Stimulated activated CD4-positive, alpha-beta T cell treated with anti-CD3 and anti-CD28 coated beads, TNF-alpha, amount 100 ng/mL, for 24 hours (primary cell): ENCODE measurements at places on chromosomes 7 and 10.

DNA sequence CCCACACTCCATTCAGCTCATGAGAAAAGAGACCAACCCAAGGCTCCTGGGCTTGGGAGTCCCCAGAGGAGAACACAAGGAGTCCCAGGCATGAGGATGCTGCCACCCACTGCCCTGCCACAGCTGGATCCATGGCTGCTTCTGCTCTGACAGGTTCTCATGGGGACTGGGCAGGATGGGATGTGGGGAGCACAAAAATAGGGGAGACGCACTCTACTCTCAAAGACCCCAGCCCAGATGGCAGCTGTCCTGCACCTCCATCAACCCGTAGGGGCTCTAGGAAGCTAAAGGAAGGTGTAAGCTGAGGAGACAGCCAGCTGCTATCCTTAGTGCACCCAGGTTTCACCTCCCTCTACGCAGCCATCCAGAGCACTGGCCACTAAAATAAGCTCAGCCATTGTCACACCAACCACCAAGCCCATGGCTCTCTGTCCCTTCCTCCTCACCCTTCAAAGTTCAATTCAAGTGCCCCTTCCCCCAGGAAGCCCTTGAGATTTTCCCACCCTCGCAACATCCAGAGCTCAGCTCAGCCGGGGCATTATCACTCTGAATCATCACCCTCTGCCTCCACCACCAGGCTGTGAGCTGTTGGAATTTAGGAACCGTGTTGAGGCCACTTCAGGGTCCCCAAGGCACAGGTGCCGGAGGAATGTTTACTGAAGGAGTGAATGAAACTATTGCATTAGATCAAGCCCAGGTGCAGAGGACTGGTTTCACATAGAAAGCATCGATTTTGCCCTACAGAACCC, 142.1 kb downstream of the GRID1 start:
- no peak for DNase-seq

DNA sequence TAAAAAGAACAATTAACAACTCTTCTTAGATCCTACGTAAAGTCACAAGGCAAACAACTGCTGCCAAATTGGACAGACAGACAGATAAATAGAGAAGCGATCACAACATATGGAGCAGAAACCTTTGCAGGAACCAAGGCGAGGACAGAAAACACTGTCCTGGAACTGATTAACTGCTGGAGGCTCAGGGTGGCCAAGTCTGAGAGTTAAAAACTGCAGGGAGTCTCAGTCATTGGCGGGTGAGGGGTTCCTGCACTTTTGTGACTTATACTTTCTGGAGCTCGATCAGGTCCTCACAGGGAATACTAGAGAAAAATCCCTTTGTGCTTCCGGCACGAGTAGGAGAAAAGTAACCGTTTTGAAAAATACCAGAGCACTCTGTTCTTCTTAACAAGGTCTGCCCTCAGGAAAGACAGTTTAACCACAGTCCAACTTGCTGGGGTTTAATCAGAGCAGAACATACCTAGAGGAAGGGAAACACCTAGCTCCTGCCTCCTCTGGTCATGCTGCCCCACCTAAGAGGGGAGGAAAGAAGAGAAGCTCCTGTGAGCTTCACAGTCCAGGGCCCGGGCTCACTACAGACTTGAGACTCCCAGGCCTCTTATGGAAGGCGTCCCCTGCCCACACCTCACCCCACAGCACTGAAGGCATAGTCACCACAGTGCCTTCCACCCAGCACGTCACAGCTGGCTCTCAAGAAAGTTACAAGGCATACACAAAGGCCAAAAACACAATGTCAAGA, 74.9 kb downstream of the LARP4B start:
- no peak for DNase-seq

DNA sequence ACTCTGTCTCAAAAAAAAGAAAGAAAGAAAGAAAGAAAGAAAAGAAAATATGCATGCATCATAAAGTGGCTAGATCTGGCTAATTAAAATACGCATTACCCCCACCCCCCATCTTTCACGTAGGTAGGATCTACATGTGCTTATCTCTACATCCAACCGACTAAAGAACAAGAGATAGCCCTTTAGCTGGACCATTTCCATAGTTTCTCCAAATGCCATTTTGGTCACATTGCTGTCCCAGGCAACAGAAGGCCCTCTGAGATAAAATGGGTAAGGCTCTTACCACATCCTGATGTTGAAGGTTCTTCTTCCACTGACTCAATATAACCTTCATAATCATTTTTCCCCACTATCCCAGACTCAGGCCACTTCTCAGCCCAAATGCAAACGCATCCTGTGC, 31.5 kb downstream of the PIK3AP1 start:
- no peak for DNase-seq

- DNase-seq: no peak
Measured at GRCh38 chr7:46725838-46726237, 804.8 kb upstream of the IGFBP3 start.

DNA sequence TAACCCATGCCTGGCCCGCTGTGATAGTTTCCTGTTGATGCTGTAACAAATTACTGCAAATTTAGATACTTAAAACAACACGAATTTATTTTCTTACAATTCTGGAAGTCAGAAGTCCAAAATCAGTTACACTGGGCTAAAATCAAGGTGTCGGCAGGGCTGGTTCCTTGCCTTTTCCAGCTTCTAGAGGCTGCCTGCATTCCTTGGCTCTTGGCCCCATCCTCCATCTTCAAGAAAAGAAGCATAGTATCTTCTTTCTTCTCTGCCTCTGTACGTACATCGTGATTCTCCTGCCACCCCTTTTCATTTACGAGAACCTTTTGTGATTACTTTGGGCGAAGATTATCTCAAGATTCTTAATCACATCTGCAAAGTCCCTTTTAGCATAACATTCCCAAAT, 1.6 kb upstream of the TIAL1 start:
- no peak for DNase-seq

DNA sequence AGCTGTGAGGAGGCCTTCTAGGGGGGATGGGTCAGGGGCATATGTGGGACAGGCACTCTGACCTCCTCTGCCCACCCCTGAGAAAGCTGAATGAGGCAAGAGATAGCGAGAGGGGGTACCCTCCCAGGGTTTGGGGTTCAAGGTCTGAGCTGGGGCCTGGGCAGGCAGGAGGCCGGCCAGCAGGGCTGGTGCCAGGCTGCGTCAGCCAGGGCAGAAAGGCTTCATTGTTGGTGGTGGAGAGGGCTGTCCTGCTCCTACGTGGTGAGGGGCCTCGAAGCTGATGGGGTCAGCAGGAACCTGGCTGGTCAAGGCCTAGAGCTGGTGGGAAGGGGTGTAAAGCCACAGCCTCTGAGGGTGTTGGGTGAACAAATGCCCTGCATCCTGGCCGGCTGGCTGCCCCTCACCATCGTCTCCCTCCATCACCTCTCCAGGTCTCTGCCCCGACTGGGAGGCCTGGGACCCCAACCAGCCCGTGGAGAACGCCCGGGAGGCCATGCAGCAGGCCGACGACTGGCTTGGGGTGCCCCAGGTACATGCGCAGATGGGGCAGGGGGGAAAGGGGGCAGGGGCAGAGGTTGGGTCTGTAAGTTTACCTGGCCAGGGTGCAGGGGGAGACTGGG, 6.6 kb downstream of the FLNC start:
- DNase-seq: no peak

DNA sequence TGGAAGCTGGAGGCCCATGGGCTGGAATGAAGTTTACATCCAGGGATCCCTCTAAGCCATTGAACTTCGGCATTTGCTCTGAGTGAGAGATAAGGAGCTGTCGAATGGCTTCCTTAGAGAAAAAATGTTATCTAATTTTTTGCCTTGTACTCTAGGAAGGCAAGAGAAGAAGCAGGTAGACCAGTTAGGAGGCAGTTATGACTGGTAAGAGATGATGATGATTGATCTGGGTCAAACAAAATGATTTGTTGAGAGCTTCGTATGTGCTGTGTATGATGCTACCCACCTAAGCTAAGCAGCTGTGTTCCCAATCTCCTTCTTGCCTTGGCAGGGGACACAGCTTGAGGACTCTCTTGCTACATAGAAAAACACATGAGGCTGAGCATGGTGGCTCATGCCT, 370.2 kb downstream of the LRMDA start:
- DNase-seq: no peak

GRCh38 chr7:75879771-75880184, 944 bp downstream of the RHBDD2 start:
- no peak for DNase-seq

- DNase-seq: no peak
Measured at GRCh38 chr10:111273635-111274034, 196.8 kb downstream of the ADRA2A start.
